Stimulated activated CD8-positive, alpha-beta memory T cell treated with anti-CD3 and anti-CD28 coated beads, Interleukin-7, amount 100 ng/mL, for 24 hours (primary cell): ENCODE measurements at places on chromosomes 7 and 10.

- DNase-seq, result no peak
Measured at GRCh38 chr10:132953428-132953827, 11.1 kb upstream of the CFAP46 start.

DNA sequence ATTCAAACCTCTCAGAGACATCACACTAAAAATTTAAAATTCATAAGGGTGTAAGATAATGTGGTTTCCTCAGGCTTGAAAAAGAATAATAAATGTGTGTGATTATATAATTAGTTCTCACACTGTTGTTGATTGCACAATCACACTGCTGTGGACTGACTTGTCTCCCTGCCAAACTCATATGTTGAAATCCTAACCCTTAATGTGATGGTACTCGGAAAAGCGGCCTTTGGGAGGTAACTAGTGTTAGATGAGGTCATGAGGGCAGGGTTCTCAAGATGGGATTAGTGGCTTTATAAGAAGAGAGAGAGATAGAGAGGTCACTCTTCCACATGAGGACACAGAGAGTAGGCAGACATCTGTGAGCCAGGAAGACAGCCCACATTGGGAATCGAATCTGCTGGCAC is 128.5 kb upstream of the COL1A2 start:
- no peak for DNase-seq

DNA sequence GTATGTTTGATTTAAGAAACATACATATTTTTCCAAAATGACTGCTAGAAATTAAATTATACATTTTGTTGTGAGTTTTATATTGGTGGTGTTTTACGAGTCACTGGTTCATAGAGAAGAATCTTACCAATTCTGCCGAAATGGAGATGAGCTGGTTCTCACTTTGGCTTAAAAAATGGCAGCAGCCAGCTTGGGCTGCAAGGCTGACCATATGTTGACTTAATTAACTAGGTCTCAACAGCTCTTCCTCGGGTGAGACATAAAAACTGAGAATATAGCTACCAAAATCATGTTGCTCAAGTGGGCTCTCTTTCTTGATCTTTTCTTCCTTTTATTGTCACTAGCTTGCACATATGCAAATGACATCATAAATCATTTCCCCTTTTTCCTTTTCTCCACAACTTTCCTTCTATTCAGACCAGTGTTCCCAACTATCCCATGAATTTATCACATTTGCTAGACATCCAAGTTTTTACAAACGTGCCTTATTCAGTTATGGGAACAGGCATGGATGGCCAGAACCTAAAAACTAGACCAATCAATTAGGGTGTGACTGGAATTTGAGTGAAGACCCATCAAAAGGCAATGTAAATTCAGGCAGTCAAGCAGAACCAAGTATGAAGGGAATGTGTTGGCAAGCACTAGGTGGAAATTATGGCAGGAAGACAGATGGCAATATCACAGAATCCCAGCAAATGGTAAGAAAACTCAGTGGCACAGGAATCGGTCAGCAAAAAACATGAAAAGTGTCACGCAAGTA is 6.4 kb upstream of the TSPAN12 start:
- no peak for DNase-seq

DNA sequence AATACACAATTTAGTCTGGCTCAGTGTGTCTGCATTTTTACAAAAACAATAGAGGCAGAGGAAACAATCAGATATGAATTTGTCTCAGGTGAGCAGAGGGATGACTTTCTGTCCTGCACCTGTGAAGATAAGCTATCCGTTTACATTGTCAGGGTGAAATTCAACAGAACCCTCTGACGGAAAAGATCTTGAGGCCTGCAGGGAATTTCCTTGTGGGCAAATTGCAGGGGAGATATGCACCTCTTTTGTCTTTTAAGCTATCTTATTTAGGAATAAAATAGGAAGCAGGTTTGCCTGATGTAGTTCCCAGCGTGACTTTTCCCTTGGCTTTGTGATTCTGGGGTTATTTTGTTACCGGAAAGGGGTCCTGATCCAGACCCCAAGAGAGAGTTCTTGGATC is 325.1 kb downstream of the GALNT17 start:
- no peak for DNase-seq

GRCh38 chr7:112782498-112782897 is 7.7 kb downstream of the TMEM168 start:
- no peak for DNase-seq

- DNase-seq, result no peak
Measured at GRCh38 chr7:51187941-51188340, 128.7 kb downstream of the COBL start.

GRCh38 chr10:104735757-104736391 is 94.8 kb downstream of the SORCS3 start:
- DNase-seq, result no peak

- DNase-seq, result no peak
Measured at GRCh38 chr10:113576852-113577251, 24.0 kb downstream of the HABP2 start.

GRCh38 chr7:158374586-158374985 is 213.0 kb downstream of the PTPRN2 start:
- DNase-seq, result no peak

- DNase-seq, result no peak
Measured at GRCh38 chr7:120272701-120273475, at the start of gene KCND2. Gene KCND2 (plus strand): TSS chr7:120273175.

GRCh38 chr7:1995426-1995825 is 237.3 kb downstream of the MAD1L1 start:
- DNase-seq, result no peak

- no peak for DNase-seq
Measured at GRCh38 chr10:126770809-126771208, 100.3 kb upstream of the C10orf90 start.

DNA sequence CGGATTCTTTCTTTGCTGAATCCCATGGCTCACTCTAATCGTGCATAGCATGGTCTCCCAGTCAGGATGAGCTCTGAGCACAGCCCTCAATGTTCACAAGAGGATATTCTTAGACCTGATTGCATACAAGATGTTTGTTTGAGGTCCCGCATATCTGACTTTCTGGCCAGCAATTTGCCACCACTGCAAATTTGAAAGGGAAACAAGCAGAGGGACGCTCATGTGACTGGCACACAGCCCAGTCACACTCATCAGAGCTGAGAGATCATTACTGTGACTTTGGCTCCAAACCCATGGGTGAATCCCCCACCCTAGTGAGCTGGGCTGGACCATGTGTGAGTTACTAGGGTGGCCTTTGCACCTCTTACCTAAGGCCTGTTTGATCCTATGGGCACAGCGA is 9.9 kb downstream of the TAS2R41 start:
- DNase-seq, result no peak

GRCh38 chr10:13708256-13708990 is 121.7 kb downstream of the PRPF18 start:
- DNase-seq, result no peak

DNA sequence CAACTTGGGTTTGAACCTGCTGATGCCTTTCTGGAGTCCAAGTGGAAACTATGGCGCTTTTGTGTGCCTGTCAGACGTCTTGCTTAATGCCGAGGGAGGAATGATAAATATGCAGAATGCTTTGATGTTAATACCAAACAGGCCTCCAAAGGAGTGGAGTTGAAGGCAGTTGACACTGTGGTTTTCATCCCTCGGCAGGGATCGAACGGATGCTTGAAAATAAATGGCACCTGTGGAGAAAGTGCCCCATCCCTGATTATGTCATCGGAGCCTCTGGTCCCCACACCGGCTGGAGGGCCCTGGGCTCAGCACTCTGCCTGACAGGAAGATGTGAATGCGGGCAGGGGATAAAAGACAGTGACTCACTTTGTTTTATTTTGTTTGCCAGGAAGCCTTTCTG is 148.7 kb upstream of the GPR26 start:
- DNase-seq, result no peak

- DNase-seq, result peak; percentile 43
Measured at GRCh38 chr10:101095550-101096213, 33.9 kb downstream of the KAZALD1 start.

DNA sequence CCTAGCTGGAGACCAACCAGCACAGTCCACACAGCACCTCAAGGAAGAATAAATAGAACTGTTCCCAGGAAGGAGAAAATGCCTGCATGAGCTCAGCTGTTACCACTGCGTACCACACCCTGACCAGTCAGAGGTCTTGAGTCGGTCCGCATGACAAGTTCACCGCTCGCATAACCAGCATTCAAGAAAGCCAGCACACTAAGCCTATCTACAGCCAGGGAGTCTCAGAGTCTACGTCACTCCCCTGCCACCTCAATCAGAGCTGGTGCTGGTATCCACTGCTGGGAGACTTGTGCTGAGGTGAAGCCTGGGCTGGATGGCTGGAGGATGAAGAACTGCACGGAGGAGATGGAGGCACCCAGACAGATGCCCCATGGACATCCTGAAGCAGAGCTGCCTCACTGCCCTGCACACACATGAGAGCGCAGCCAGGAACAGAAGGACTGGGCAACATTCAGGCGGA is 19.6 kb downstream of the AKR1C1 start:
- DNase-seq, result no peak
